Vagina (tissue), 2 donors: ENCODE measurements at places on chromosomes 4 and X.

GRCh38 chrX:153647461-153648357 is 706 bp downstream of the DUSP9 start:
- DNase-seq, result no peak

- DNase-seq, result no peak
Observed at GRCh38 chr4:114312338-114312737, 286.3 kb upstream of the UGT8 start.

DNA sequence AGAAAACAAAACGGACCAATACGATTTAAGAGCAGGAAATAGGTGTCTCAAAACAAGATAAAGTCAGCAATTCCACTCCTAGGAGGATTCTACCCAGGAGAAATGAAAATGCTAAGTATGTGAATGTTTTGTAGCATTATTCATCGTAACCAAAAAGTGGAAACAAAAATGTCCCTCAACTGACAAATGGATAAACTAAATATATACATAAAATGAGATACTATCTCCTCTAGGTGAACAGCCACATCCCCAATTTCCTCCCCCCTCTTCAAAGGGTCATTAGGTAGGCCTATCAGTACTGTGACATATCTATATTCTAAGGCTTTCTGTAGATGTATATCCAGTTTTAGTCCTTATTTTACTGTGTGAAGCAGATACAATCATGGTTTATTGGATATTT is 18.0 kb downstream of the DDX3X start:
- no peak for DNase-seq

DNA sequence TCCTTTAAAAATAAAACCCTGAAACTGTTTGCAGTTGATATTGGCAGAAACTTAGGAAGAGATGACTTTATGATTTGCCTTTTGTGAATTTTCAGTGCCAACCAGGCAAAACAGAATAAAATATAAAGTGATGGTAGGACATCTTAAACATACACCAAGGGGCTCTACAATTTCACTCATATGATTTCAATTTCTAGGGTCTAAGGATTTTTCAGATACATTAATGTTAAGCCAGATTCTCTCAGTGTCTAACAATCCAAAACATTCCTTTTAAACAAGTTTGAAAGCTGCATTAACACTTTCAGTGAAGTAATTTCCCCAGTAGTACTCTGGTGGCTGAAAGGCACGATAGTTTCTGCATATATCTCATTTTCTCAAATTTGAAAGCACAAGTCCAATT is 1262.0 kb upstream of the ADGRL3 start:
- no peak for DNase-seq

DNA sequence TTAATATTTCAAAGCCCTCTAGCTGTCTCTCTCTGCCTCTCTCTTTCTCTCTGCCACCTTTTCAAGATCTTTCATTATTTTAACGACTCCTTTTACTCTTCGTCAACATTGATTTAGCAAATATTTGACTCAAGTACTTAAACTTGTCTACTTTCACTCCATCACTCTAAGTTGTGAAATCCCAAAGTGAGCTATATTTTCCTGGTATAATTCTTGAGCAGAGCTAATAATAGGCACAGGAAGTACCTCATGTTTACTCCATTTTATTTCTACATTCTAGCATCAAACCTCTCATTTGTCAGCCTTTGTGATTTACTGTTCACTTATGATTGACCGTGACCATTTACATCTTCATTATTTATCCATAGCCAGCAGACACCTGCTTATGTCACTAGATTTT is 482.5 kb downstream of the RPA4 start:
- no peak for DNase-seq

- no peak for DNase-seq
Observed at GRCh38 chrX:47633689-47634590, 4.2 kb upstream of the CFP start.

- no peak for DNase-seq
Observed at GRCh38 chrX:120224388-120224787, 26.2 kb upstream of the ZBTB33 start.

DNA sequence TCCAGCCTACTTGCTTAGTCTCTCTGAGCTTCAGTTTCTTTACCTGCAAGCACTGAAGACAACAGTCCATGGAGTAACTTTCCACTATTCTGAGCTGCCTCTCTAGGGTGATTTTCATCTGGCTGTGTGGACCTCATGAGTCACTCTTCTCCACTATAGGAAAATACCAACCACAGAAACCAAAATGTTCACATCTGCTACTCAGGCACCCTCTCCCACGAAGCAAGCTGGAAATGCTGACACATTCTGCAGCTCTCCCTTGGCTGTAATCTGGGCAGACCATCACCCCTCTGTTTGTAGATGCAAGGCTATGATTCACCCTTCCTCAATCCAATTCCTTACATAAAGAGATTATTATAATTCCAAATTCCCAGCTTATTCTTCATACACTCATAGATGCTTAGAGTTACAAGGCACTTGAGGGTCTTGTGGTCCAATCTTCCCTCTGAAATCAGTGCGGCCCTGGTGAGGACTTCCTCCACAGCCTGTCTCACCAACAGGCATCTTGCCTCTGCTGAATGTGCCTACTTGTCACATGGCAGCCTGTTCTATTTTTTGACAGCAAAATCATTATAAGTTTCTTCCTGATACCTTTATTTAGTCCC is 97.0 kb upstream of the LNX1 start:
- no peak for DNase-seq

DNA sequence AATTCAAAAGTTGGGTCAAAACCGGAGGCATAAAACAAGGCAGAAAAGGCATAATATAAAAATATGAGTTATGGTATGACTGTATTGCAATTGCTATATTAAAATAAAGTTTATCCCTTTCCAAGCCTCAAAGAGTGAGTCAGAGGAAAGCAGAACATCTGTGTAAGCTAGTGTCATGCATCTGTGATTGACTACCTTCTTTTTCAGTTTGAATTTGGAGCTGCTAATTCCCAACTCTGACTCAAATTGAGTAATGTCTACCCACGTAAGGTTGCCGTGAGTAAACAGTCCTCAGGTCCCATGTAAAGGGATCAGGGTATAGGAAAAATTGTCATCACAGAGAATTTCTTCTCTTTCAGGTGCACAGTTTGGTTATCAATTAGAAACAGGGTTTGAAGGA is 6.5 kb upstream of the SLITRK4 start:
- DNase-seq, result no peak

- DNase-seq, result no peak
Observed at GRCh38 chr4:921830-922331, 10.2 kb downstream of the GAK start.

DNA sequence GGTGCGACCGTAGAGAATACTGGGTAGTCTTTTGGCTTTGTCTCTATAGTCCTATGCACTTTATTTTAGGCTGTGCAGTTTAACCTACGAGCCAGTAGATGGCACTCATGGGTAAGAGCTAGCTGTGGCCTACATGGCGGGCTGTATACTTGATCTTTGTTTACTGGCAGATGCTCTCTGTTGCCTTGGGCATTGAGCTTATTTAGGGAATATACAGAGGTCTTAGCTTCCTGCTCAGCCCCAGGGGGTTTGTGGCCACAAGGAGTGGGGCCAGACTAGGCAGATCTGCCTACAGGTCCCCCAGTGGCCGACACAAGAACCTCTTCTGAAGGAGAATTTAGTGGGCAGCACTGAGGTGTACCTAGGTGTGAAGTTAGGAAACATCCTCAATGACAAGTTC is 227.6 kb upstream of the HDX start:
- no peak for DNase-seq

GRCh38 chr4:144304025-144304424 is 163.5 kb upstream of the GYPA start:
- DNase-seq, result no peak

- peak; percentile 88 for DNase-seq
Observed at GRCh38 chr4:54231419-54231767, 2.3 kb downstream of the PDGFRA start.

DNA sequence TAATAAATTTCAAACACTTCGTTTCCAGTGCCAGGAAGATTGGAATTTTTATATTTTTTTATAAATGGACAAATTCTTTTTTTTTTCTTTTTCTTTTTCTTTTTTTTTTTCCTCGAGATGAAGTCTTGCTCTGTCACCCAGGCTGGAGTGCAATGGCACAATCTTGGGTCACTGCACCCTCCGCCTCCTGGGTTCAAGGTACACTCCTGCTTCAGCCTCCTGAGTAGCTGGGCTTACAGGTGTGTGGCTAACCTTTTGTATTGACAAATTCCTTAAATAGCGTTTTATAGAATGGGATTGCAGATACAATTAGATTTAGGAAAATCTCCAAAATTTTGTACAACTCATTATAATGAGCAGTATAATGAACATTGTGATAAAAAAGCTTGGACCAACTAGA is 328.9 kb downstream of the ARHGAP24 start:
- DNase-seq, result no peak

- DNase-seq, result no peak
Observed at GRCh38 chr4:141711211-141711610, 74.8 kb downstream of the IL15 start.

- DNase-seq, result no peak
Observed at GRCh38 chr4:169998981-169999380, 27.2 kb downstream of the MFAP3L start.

DNA sequence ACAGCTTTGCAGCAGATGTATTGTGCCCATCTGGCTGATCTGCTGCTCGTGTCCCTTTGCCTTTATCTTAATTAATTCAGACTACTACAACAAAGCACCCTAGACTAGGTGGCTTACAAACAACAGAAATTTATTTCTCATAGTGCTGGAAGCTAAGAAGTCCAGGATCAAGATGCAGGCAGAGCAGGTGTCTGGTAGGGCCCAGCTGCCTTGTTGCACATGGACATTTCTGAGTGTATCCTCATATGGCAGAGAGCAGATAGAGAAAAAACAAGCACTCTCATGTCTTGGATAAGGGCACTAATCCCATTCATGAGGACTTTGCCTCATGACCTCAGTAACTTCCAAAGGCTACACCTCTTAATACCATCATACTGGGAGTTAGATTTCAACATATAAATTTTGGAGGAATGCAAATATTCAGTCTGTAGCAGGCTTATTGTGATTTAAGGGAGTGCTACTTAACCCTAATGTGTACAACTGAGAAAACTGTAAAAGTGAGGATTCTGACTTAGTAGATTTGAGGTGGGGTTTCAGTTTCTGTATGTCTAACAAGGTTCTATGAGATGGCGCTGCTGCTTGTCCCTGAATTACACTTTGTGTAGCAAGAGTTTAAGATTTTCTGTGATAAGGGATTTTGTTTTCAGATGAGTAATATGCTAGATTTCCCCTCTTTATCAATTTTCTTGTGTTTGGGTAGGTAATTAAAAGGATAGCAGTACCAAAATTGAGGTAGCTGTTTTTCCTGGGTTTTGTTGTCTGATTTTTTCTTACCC is 473.2 kb upstream of the TECRL start:
- DNase-seq, result no peak

DNA sequence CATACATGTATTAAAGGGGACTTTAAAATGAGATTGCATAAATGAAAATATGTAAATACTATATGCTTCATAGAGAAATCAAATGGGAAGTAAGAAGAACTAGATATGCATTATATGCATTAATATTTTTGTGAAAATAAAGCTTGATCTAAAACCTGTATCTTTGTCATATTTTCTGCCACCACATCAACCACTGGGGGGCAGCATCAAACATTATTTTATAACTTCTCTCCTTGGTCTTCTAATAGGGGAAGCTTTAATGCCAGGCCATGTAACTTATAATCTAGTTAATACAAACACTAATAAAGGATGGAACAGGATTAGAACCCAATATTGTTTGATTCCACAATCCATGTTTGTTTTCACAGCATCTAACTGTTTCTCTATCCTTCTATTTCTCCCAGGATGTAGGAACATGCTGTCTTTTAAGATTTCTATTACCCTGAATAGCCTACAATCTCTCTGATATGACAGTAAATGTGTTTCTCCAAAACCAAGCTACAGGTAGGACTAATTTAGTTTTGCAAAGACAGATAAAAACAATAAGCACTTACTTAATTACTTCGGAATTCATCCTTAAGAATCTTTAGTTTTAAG is 10.0 kb downstream of the QRFPR start:
- DNase-seq, result no peak

- DNase-seq, result no peak
Observed at GRCh38 chr4:185880571-185880970, 68.6 kb upstream of the SORBS2 start.

DNA sequence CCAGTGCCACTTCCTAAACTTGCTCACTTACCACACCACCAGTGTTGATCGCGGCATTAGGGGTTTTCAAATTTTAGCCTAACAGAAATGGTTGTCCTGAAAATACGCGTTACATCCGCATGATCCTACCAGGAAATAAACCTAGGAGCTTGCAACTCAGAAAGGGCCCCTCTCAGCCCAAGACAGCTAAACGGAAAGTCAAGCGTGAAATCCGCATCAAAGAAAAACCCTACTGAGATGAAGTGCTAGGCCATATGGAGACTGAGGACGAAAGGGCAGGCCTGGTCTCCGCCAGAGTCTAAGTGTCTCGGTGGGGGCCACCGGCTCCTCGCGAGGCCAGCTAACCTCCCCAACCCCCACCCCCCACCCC is 626 bp downstream of the YTHDC1 start:
- no peak for DNase-seq

DNA sequence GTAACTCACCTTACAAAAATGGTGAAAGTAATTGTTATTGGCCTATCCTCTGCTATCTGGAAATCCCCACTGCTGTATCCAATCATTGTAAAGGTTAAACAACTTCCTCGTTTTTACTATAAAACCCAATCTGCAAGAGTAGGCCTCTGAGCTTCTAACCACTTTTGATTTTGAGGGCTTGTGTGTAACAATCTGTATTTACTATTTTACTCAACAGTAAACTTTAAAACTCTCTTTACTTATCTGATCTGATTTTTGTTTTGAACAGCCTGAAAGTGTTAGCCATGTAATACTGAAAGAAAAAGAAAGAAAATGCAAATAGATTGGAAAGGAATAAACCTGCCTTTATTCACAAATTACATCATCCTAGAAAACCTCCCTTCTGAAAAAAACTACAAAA is 63.1 kb downstream of the SLC10A7 start:
- DNase-seq, result no peak

DNA sequence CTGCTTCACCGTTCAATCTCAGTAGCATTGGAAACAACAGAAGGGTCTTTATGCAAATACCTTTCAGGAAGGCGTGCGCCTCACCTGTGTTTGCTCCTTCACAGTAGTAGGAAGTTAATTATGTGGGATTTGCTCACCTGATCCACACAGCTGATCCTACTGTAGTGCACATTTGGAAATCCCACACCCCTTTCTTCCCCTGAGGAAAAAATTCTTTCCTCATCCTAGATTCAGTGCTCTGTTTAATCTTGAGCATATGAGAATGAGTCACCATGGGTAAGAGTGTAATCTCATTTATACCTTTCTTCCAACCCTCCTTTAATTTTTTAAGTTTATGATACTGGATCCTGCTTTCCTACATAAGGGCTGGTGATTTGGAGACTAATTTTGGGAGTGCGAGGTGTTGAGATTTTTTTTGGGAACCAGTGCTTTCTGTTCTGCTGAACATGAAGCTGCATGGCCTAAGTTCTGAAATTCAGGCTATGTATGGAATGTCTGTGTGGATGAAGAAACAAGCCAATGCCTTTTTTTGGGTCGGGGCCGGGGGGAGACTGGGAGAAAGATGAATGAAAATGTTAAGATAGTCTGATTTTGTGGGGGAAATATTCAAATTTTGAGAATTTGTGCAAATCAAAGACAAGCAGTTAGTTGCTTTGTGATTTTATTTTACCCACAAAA is 19.0 kb downstream of the GAB1 start:
- no peak for DNase-seq

- DNase-seq, result no peak
Observed at GRCh38 chrX:81537723-81538122, 335.8 kb downstream of the SH3BGRL start.

GRCh38 chr4:159041054-159042034 is 61.5 kb upstream of the RAPGEF2 start:
- no peak for DNase-seq

GRCh38 chr4:20043991-20044390 is 207.7 kb upstream of the SLIT2 start:
- no peak for DNase-seq

- no peak for DNase-seq
Observed at GRCh38 chrX:124392794-124393193, 46.4 kb downstream of the SH2D1A start.
